ENCODE measurements at places on chromosomes 6 and 20. TPM values are rescaled to one million over a fixed set of nuclear protein-coding genes. Genes with fewer than 3 reads are reported as not detected.

SASH1 gene
- total RNA-seq, result 106 TPM

SLC35D3 gene
- total RNA-seq, result not detected

MTG2 gene
- total RNA-seq, result 27.1 TPM

NR2E1 gene
- total RNA-seq, result not detected

ANKEF1 gene
- 5.0 TPM for total RNA-seq

Measured in smooth muscle cell of trachea (primary cell).